ENCODE measurements at places on chromosomes 6 and 20. TPM values are rescaled to one million over a fixed set of nuclear protein-coding genes. Genes with fewer than 3 reads are reported as not detected.

Gene FAM83C
- 0.14 TPM for total RNA-seq

Gene SAMD5
- total RNA-seq: 0.39 TPM

Gene TREM2
- not detected for total RNA-seq

Gene UBE2C
- 229 TPM for total RNA-seq

Gene PRSS35
- 0.14 TPM for total RNA-seq

Gene SAMHD1
- 8.3 TPM for total RNA-seq

Gene DOK5
- total RNA-seq: not detected

Gene ACTR5
- total RNA-seq: 8.7 TPM

Gene TTK
- total RNA-seq: 16.4 TPM

Gene SNAP25
- total RNA-seq: 18.4 TPM

Gene BACH2
- total RNA-seq: 1.2 TPM

Gene CBLN4
- not detected for total RNA-seq

Gene SLC25A27
- 0.12 TPM for total RNA-seq

Gene COL9A3
- total RNA-seq: 0.49 TPM

Gene LINC00237
- total RNA-seq: not detected

Gene ENPP1
- 1.0 TPM for total RNA-seq

Gene MUC22
- total RNA-seq: 0.02 TPM

Gene HSP90AB1
- total RNA-seq: 1,092 TPM

Gene NNAT
- not detected for total RNA-seq

Gene IL17A
- total RNA-seq: not detected

Gene METTL24
- not detected for total RNA-seq

Gene ROMO1
- total RNA-seq: 372 TPM

Gene TSBP1
- not detected for total RNA-seq

Gene SCGN
- total RNA-seq: 0.30 TPM

Gene CDK5RAP1
- 31.5 TPM for total RNA-seq

Gene OLIG3
- not detected for total RNA-seq
